Breast epithelium (tissue), 4 donors: ENCODE measurements at places on chromosomes 4 and X. TPM values are rescaled to one million over a fixed set of nuclear protein-coding genes. Genes with fewer than 3 reads are reported as not detected.

The TXK gene
- total RNA-seq = 3.2 TPM

- H3K27ac ChIP-seq = no peak overlapping the region
- H3K36me3 ChIP-seq = no peaks in the 10 kb centered on the region
- H3K4me1 ChIP-seq = peaks cover 4% of the 10 kb centered on the region
- DNase-seq = no peak
These were observed 190.6 kb downstream of the PTTG2 start for GRCh38 chr4:38150766-38151165.

DNA sequence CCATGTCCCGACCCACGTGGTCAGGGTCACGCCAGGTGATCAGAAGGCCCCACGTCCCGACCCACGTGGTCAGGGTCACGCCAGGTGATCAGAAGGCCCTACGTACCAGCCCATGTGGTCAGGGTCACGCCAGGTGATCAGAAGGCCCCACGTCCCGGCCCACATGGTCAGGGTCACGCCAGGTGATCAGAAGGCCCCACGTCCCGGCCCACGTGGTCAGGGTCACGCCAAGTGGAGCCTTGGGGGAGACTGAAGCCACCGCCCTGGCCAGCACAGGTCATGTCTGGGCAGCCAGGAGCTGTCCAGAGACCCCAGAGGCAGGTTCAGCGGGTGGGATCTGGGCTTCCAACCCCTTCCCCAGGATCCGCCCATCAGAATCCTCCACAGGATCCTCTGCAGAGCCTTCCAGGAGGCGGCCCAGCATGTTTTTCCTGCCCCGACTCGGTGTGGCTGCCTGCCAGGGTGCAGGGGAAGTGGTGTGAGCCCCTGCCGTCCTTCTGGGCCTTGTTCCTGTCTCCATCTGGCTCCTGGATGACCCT lies 58.4 kb downstream of the FAM53A start:
- no peak overlapping the region for H3K27ac ChIP-seq
- no peak for DNase-seq
- no peaks in the 10 kb centered on the region for H3K4me1 ChIP-seq
- no peaks in the 10 kb centered on the region for H3K36me3 ChIP-seq
- no peak overlapping the region for H3K4me3 ChIP-seq

DNA sequence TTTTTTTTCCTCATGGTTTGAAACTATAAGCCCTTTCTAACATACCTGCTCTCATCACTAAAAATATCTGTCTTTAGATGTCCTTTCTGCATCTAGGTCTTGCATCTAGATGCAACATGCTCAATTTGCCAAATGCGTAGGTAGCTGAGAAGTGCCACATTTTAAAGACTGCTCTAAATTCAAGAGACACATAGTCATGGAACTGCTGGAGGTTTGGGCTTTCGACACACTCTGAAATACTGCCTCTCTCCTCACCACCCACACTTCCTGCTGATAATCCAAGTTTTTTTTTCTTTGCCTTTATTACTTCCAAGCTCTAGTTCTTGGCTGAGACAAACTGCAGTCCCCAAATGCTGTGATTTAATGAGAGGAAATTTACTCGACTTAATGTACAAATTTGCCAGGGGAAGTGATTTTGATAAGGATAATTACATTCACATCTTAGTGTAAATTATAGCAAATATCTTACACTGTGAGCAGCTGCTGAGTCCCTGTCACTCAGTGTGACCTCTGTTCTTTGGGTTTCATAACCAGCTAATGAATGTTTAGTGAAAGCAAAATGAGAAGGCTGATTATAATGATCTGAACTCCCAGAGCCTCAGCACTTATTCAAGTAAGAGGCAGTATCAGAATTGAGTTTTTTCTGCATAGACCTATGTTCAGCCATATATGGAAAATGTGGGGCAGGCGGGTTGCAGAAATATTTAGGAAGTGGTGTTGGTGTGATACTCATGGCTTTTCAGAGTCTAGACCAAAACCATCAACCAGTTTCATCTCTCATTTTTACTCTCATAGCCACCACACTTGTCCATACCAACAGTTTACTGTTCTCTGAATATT lies 31.3 kb downstream of the DRD5 start:
- H3K36me3 ChIP-seq = no peaks in the 10 kb centered on the region
- H3K4me3 ChIP-seq = no peak overlapping the region
- H3K27me3 ChIP-seq = no peaks in the 10 kb centered on the region
- H3K4me1 ChIP-seq = no peaks in the 10 kb centered on the region
- DNase-seq = no peak

GRCh38 chrX:15834053-15834452 lies 20.6 kb downstream of the AP1S2 start:
- no peak overlapping the region for H3K27ac ChIP-seq
- H3K36me3 ChIP-seq = no peaks in the 10 kb centered on the region
- H3K4me3 ChIP-seq = no peak overlapping the region
- H3K4me1 ChIP-seq = no peaks in the 10 kb centered on the region
- H3K27me3 ChIP-seq = no peaks in the 10 kb centered on the region

- no peaks in the 10 kb centered on the region for H3K27me3 ChIP-seq
- DNase-seq = no peak
- H3K27ac ChIP-seq = no peak overlapping the region
These were observed 1233.1 kb downstream of the C4orf33 start for GRCh38 chr4:130329036-130329435.

DNA sequence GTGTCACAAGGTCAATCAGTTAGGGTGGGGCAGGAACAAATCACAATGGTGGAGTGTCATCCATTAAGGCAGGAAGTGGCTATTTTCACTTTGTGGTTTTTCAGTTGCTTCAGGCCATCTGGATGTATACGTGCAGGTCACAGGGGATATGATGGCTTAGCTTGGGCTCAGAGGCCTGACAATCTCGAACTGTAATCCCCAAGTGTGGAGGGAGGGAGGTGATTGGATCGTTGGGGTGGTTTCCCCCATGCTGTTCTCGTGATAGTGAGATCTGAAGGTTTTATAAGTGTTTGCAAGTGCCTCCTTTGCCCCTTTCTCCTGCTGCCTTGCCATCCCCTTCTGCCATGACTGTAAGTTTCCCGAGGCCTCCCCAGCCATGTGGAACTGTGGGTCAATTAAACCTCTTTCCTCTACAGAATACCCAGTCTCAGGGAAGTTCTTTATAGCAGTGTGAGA lies 36.7 kb upstream of the STS start:
- no peaks in the 10 kb centered on the region for H3K36me3 ChIP-seq
- DNase-seq = no peak
- no peaks in the 10 kb centered on the region for H3K27me3 ChIP-seq
- H3K27ac ChIP-seq = no peak overlapping the region
- H3K4me3 ChIP-seq = no peak overlapping the region

GRCh38 chr4:123616951-123617461 lies 220.4 kb downstream of the SPRY1 start:
- H3K4me1 ChIP-seq = no peaks in the 10 kb centered on the region
- peak; percentile 33 for DNase-seq
- no peaks in the 10 kb centered on the region for H3K36me3 ChIP-seq
- no peak overlapping the region for H3K4me3 ChIP-seq

GRCh38 chr4:51870441-51871188 lies 27.7 kb downstream of the DCUN1D4 start:
- H3K4me3 ChIP-seq = no peak overlapping the region
- no peaks in the 10 kb centered on the region for H3K36me3 ChIP-seq
- H3K27ac ChIP-seq = no peak overlapping the region
- no peaks in the 10 kb centered on the region for H3K27me3 ChIP-seq

DNA sequence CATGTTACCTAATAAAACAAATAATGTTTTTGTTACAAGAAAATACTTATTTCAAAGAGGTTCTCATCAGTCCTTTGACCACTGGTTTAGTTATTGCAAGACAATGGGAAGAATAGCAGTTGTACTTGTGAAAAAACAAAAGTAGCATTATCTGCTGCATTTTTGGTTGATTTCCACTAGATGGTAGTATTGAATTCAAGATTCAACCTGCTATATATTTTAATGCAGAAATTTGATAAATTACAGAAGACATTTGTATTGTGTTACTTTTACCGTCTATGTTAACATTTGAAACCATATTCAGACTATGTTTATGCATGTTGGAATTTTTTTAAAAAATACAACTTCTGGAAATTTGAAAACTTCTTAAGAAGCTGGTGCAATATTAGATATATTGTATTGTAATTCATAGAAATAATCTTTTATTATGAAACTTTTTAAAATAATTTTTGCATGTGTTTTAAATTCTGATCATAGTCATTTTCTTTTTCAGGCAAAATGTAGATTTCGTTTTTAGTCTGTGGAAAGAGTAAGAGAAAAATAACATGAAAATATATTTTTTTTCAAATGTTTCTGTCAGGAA lies 56.4 kb downstream of the SPCS3 start:
- H3K27ac ChIP-seq = no peak overlapping the region
- no peak overlapping the region for H3K4me3 ChIP-seq
- no peaks in the 10 kb centered on the region for H3K27me3 ChIP-seq
- no peaks in the 10 kb centered on the region for H3K36me3 ChIP-seq

DNA sequence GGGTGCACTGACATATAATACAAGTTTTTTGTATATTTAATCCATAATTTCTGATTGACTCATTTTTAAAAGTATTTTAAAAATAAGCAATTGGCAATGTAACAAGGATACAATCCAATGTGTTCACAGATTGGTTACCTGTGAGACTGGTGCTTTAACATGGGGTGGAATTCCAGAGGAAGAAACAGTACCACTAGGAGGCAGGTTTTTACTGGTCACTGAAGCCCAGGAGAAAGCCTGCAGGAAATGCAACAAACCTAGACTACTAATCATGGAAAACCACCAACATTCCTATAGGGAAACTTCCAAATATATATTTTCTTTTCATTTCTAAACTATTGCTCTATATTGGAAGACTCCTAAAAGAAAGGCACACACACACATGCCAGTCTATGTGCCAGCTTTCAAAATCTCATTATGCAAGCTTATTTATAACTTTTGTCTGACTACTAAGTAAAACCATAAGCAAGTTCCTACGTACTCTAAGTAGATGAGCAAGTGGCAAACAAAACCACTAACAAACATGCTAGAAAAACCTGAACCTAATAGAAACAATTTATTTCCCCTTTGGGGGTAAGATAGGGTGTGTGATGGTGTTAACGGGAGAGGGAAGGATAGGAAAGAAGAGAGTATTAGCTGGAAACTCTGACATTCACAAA lies 19.2 kb downstream of the G3BP2 start:
- no peak overlapping the region for H3K4me3 ChIP-seq
- DNase-seq = no peak
- H3K27ac ChIP-seq = no peak overlapping the region
- H3K4me1 ChIP-seq = no peaks in the 10 kb centered on the region
- no peaks in the 10 kb centered on the region for H3K36me3 ChIP-seq
- no peaks in the 10 kb centered on the region for H3K27me3 ChIP-seq

DNA sequence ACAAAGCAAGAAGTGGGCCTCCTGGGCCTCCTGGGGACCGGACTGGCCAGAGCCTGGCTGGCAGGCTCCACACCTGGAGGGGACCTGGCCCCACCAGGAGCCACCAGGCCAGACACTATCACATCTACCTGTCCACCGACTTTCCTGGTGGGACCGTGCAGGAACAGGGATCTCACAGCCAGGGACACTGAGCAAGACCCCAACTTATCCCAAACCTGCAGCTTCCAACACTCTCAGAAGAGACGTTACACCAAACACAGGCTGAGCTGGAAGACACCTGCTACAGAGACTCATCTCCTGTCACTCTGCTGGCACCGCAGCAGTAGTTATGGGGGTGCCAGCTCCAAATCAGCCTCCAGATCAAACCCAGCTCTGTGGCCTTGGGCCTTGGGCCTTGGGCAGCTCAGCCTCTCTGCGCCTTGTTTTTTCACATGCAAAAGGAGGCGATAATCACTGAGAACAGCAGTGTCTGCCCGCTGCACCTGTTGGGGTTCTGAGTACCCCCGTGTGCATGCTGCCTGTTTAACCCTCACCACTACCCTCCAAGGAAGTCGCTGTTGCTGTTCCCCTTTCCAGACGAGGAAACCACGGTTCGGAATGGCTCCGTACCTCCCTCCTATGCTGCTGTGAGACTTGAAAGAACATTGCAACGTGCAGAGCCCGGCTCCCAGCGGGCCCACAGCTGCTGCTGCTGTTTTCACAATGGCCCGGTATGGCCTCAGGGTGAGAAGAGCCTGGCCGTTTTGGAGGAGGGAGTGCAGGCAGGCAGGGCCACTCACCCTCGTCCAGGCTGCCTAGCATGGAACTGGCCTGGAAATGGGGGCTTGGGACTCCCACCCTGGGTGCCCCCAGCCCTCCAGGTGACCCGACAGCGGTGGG lies 69.6 kb downstream of the ADRA2C start:
- no peak overlapping the region for H3K4me3 ChIP-seq
- DNase-seq = no peak
- peaks cover 24% of the 10 kb centered on the region for H3K27me3 ChIP-seq
- H3K36me3 ChIP-seq = no peaks in the 10 kb centered on the region

DNA sequence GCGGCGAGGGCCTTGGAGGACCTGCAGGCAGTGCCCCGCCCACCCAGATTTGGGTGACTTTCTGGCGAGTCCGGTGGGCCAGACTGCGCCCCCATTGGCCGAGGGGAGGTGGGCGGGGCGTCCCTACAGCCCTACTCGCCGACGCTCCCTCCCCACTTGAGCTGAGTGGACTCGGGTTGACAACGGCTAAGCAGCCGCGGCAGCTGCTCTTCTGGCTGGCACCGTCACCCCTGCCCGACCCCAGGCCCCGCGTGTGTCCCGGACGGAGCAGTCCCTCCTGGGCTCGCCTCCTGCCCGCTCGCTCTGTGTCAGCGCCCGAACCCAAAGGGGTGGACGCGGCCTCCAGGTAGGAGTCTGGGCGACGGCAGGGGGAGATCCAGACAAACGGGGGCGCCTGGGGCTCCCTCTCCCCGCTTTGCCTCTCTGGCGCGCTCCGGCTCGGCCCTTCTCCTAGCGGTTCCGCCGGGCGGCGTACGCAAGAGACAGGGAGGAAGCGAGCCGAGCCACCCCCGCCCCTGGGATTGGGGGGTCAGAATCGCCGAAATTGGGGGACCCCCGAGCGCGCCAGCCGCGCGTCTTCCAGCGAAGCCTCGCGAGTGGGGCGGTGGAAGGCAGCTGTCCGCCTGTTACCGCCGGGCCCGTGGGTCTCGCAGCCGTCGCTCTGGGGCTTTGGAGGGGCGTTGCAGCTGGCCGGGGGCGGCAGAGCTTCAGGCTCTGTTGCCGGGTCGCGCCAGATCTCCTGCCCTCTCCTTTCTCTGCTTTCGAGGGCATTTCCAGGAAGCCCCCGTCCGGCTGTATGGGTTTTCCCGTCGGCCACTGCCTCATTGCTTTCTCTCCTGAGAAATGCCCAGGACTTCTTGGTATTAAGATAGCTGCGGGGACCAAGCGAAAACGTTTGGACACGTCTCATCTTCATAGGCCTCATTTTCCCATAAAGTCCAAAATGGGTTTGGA lies 46.3 kb downstream of the STARD8 start:
- peak overlapping the region; percentile 21 for H3K27ac ChIP-seq
- H3K27me3 ChIP-seq = peaks cover 62% of the 10 kb centered on the region
- DNase-seq = no peak
- H3K36me3 ChIP-seq = no peaks in the 10 kb centered on the region

DNA sequence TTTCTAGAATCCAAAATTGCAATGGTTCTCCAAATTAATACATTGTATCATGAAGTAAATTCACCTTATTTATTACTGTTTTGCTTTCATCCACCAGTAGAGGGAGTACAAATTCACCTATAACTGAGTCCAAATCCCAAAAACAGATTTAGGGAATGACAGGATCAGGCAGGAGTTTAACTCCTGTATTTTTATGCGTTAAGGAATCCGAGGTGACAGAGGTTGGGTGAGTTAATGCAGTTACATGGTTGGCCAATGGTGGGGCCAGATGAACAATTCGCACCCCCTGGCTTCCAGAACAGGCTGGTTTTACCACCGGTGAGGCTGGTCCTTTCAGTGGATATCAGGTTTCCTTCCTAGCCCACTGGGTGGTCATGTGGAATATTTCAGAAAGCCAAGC lies 82.4 kb downstream of the MTNR1A start:
- no peak overlapping the region for H3K27ac ChIP-seq
- no peaks in the 10 kb centered on the region for H3K36me3 ChIP-seq
- no peaks in the 10 kb centered on the region for H3K27me3 ChIP-seq

- H3K27ac ChIP-seq = no peak overlapping the region
- no peak overlapping the region for H3K4me3 ChIP-seq
- no peak for DNase-seq
- no peaks in the 10 kb centered on the region for H3K4me1 ChIP-seq
- no peaks in the 10 kb centered on the region for H3K27me3 ChIP-seq
These were observed 338.8 kb downstream of the UNC5C start for GRCh38 chr4:95209927-95210326.
